ENCODE measurements at places on chromosomes 1 and 21. TPM values are rescaled to one million over a fixed set of nuclear protein-coding genes. Genes with fewer than 3 reads are reported as not detected.

Gene FGGY
- total RNA-seq, result 19.2 TPM

Gene GJA9
- total RNA-seq, result not detected

Gene AXDND1
- total RNA-seq, result 0.26 TPM

Gene ACOT11
- 5.4 TPM for total RNA-seq

Gene OR2T29
- not detected for total RNA-seq

Gene PPIAL4G
- 0.06 TPM for total RNA-seq

Gene HSPA13
- 60.6 TPM for total RNA-seq

Gene MMEL1
- total RNA-seq, result 0.75 TPM

Gene F5
- total RNA-seq, result under 0.01 TPM

Gene VSIG8
- total RNA-seq, result under 0.01 TPM

Gene UMODL1
- total RNA-seq, result not detected
